ENCODE measurements at places on chromosomes 1 and 21.

DNA sequence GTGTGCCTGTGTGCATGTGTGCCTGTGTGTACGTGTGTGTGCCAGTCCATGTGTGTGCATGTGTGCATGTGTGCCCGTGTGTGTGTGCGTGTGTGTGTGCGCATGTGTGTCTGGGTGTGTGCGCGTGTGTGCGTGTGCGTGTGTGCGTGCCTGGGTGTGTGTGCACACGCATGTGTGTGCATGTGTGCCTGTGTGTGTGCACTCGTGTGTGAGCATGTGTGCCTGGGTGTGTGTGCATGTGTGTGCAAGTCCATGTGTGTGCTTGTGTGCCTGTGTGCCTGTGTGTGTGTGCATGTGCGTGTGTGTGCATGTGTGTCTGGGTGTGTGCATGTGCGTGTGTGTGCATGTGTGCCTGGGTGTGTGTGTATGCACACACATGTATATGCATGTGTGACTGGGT is 28.7 kb upstream of the COL6A2 start:
- no peak for DNase-seq

GRCh38 chr1:53391296-53391695 is 63.4 kb upstream of the LRP8 start:
- no peak for DNase-seq

DNA sequence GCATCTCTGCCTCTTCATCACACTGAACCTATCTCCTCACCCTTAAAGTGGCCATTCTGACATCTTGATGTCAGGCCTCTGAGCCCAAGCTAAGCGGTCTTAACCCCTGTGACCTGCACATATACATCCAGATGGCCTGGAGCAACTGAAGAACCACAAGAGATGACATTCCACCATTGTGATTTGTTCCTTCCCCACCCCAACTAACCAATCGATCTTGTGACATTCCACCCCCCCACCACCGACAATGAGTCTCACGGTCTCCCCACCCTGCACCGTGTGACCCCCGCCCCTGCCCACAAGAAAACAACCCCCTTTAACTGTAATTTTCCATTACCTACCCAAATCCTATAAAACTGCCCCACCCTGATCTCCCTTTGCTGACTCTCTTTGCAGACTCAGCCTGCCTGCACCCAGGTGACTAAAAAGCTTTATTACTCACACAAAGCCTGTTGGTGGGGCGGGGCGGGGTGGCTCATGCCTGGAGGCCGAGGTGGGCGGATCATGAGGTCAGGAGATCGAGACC is 21.0 kb upstream of the PINK1 start:
- no peak for DNase-seq

DNA sequence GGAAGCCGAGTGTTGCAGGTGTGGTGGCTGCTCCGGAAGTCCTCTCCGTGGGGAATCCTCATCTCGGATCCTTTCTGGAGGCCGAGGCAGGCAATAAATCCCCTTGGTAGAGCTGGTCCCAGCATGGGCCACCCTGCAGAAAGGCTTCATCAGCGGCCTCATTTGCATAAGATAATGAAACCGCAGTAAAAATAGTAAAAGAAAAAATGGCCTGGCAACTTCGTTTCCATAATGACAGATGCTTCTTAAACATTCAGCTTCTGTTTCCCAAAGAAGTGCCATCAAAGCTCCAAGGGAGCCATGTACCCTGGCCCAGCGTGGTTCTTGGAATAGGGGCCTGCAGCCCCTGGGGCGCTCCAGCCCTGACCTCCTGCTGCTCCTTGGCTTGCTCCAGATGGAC is 244.1 kb downstream of the GRIK3 start:
- DNase-seq, result no peak

GRCh38 chr1:91059157-91059556 is 37.3 kb upstream of the ZNF644 start:
- DNase-seq, result no peak

- no peak for DNase-seq
Measured at GRCh38 chr1:8006037-8006963, 19.8 kb downstream of the ERRFI1 start.

DNA sequence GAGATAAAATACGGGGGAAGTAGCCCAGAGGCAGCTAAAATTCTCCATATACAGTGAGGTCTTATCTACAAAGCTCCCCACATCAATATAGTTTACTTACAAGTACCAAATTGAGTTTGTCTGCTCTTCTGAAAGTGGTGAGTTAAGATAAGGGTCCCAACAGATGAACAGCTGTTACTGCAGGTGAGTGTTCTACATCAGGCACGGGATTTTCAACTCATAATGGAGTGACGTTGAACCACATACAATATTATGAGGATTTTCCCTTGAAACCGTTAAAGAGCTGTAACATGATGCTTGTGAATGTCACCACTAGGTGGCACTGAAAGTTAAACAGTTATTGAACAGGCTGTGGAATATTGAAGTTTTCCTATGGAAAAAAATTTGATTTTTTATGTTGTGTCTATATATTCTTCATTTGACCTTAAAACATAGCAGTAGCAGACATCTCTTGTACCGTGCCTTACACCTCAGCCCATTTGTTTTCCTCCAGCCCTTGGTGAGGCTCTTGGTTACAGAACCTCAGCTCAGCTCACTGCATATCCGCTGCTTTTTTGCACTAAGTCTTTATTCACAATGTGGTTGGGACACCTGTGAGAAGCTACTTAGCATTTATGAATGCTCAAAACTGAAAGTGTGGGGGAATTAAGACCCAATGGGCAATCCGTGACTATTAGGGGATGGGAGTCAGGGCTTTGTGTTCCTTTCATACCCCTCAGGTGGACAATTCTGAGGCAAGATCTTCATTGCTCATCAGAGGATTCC is 23.2 kb downstream of the CD1D start:
- no peak for DNase-seq

DNA sequence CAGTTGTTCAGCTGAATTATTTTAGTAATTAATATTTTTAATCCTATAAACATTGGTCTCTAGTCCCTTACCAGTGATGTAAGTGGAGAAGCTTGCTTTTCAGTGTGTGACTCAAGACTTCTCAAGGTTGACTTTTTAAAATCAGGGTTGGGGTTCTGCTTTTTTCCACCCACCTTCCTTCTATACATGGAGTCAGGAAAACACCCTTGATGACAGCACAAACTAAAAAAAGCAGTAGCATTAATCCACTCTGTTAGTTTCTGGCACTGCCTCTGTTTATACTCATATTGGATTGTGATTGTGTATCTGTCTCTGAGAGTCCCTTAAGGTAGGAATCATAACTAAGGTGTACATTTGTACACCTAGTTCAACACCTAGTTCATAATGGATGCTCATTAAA is 8.3 kb upstream of the PLEKHO1 start:
- DNase-seq, result no peak

- no peak for DNase-seq
Measured at GRCh38 chr1:68449901-68450300, at the start of gene RPE65. Gene RPE65, minus strand, starts transcription at chr1:68449954. Its CDS starts 49 bp downstream, at chr1:68449905.

GRCh38 chr1:97599447-97599846 is 321.4 kb downstream of the DPYD start:
- no peak for DNase-seq

DNA sequence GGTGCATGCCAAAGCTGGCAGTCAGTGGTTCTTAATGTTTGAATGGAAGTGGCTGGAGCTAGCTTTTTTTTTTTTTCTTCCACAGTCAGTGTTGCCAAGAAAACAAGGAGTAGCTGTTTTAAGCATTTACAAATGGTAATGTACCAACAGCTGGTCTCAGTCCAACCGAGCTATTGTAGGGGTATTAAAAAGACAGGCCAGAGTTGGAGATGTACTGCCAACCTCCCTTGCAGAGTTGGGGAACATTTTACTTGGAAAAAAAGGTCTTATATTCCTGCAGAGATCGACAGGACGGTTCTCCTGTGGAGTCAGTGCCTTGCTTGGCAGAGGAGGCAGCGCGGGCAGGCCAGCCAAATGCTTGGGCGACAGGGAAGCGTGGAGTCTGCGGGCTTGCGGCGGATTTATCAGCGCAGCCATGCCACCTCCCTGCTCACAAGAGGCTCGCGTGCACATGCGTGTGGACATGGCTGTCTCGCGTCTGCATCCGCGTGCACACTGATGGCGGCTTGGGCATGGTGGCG is 338.1 kb downstream of the RPS6KC1 start:
- no peak for DNase-seq

DNA sequence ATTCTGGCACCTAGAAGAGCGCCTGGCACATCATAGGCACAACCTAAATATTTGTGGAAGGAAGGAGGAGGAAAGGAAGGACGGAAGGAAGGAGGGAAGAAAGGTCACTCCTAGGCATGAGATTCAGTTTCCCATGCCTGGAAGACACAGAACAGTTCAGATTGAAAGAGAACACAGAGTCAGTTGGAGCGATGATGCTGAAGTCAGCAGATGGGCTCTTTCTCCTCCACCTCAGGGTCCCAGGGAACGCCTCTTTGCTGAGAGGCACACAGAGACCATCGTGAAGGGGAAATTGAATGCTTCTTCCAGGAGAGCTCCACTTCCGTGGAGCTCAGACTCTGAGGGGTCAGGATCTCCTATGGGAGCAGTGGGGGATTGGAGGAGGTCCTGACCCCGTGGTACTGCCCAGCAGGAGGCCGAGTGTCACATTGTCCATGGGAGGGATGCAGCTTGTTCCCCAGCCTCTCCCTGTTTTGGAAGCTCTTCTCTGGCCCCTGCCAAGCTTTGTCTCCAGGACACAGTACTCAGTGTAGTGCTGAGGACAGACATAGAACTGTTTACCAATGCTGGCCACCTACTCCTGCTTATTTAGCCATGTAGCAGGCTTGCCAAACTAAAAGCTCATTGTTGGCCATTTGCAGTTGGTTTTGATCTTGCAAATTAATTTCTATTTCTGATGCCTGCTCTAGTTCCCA is 2.4 kb downstream of the MYBPHL start:
- DNase-seq, result no peak

GRCh38 chr1:117942293-117942692 is 12.8 kb downstream of the WDR3 start:
- DNase-seq, result no peak

DNA sequence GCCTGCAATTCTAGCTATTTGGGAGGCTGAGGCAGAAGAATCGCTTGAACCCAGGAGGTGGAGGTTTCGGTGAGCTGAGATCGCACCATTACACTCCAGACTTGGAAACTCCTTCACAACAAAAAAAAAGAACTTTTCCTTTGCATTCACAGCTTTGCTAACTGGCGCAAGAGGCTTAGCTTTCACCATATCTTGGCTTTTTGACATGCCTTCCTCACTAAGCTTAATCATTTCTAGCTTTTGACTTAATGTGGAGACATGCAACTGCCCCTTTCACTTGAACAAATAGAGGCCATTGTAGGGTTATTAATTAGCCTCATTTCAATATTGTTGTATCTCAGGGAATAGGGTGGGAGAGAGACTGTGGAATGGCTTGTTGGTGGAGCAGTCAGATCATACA is 8.7 kb downstream of the KPNA6 start:
- no peak for DNase-seq

DNA sequence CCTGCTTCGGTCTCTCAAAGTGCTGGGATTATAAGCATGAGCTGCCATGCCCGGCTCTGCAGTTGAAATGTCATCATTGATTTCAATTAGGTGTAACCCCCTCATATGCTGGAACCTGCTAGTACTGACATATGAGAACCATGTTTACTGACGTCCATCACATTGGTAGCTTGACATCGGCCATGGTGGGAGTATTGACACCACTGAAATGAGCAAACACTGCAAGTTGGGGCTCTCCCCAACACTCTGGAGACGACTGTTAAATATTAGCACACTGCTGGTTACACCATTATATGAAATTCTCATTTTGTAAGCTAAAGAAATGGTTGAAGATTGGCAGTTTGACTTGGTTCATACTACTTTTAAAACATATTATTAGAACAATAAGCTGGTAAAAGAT is 63.7 kb downstream of the CNST start:
- no peak for DNase-seq

DNA sequence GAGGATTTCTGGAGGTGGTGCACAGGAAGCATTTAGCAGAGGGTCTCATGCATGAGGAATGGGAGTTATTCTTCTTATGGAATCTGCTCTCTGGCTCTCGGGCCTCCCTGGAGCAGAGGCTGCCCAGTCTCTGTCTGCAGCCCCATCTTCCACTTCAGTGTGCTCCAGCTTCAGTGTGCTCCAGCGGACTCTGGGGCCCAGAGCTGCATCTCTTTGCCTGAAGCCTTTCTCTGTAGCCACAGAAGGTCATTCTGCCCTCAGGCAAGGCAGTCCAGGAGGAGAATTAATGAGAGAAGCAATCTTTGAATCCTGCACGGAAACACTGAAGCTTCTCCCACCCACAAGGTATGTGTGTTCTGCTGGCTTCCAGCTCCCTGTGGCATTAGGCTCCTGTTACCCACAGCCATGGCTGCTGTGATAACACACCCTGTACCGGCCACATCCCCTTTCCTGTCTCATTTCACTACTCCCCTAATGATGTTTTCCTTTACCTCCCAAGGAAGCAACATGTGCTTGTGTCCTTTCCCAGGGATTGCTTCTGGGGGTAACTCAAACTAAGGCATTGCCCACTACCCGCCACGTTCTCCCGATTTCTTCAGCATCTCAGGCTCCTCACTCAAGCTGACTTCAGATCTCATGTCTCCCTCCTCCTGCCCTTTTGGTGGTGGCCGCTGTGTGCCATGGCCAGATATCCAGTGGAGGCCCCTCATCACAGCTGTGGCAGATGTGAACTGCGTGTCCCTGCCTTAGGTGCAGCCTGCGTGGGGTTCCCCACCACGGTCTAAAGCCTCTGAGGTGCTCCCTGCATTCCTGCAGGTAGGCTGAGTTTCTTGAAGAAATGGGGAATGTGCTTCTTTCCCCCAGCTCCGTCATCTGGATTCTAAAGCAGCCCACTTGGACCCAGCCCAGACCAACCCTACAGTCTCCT is 181.2 kb upstream of the GALNT2 start:
- DNase-seq, result no peak

- DNase-seq, result no peak
Measured at GRCh38 chr1:928825-929661, 5.3 kb downstream of the SAMD11 start.
